ENCODE measurements at places on chromosomes 16 and 17.

GRCh38 chr17:284676-285355 is 67.8 kb downstream of the RPH3AL start:
- DNase-seq = no peak

DNA sequence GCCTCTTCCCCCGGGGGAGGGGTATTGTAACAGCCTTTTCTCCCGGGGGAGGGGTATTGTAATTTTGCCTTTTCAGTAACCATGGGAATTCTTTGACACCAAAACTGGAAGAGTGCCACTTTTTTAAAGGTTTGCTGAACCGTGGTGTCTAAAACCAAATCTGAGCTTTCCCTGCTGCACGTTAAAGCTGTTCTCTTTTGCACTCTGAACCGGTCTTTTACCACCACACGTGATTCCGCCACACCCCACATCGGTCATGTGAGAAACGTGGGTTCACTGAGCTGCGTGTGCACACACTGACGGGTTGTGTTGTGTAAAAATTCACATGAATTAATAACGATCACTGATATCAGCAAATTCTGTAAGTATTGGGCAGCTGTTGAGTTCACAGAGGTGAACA is 9.2 kb upstream of the ACSF3 start:
- DNase-seq = no peak

DNA sequence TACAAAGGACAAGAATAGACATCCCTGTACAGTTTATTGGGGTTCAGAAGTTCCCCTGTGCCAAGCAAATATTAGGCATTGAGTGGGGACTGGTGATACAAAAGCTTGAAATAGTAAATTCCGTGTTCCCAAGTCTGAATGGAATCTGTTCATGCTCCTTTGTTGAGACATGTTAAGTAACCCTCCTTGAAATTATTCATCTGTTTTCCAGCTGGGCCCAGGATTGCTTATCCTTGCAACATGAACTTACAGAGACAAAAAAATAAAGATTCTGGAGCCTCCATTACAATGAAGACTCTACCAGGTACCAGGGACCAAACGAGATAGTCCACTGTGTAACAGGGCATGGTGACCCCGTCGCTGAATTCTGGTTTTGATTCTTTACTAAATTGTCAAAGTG is 6.1 kb upstream of the CCL8 start:
- no peak for DNase-seq

DNA sequence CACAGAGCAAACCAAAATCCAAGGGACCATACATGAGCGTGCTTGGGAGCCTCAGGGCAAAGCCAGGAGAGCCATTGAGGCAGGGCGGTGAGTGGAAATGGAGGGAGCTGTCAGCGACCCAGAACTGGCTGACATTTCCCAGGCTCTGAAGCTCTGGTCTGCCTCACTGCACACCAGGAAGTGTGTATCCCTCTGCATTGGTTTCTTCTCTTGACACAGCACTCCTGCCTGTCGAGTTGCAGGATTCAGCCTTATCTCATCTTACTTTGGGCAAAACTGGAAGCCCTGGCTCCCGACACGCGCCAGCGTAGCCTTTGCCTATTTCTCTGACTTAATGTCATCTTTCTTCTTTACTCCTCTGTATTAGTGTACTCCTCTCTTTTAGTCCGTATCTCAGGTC is 144.7 kb upstream of the HS3ST3A1 start:
- no peak for DNase-seq

DNA sequence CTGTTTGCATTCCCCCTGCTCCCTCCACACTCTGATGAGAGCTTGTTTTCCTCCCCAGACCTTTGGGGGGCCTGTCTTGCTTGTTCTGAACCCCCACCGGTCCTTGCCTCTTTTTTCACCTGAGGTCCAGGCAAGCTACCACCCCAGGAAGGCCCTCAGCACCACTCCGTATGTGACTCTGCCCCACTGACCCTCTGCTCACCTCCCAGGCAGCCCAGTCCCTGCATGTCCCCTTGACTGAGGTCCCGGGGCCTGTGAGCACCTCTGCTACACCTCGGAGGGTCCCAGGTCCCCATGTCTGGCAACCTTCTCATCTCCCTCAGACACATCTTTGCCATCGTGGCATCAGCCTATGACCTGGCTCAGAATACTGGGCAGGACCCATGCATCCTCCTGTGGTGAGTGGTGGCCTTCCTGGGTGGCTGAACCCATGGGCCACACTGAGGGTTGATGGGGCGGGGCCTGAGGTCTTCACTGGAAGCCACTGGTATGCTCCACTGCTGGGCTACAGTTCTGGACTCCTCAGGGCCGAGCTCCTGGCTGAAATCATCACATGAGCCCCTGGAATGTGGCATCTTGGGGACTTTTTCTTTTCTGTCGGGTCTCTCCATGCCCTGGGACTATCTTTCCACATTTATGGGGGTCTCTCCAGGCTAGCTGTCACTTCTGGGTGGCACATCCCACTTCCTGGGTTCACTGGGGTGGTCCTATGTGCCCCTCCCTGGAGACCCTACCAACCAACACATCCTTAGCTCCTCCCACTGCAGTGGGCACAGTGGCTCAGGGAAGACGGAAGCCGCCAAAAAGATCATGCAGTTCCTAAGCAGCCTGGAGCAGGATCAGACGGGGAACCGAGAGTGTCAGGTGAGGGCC is 3.5 kb downstream of the MYO15B start:
- DNase-seq = no peak

GRCh38 chr17:58382872-58383242 is 30.9 kb upstream of the SUPT4H1 start:
- DNase-seq = no peak

GRCh38 chr17:59848385-59848668 is 44.4 kb downstream of the TUBD1 start:
- DNase-seq = no peak

GRCh38 chr16:54123766-54124165 is 162.8 kb downstream of the IRX3 start:
- DNase-seq = no peak

GRCh38 chr17:41547921-41548843 is 20.1 kb upstream of the KRT19 start:
- DNase-seq = no peak

DNA sequence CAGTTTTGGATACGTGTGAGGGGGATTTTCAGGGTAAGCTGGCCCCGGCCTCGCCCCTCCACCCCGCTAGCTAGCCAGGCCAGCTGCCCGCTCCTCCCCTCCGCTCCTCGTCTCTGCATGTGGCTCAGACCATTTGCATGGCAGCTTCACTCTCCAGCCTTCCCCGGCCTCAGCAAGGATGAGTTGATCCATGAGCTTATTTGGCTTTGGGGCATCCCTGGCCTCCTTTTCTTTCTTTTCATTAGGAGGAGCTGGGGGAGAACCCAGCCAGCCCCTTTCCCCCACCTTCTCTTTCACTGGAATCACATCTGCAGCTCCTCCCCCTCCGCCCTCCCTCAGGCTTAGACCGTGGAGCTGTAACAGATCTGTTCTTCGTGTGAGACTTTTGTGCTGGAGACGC is 30.7 kb downstream of the ELAC2 start:
- DNase-seq = no peak

DNA sequence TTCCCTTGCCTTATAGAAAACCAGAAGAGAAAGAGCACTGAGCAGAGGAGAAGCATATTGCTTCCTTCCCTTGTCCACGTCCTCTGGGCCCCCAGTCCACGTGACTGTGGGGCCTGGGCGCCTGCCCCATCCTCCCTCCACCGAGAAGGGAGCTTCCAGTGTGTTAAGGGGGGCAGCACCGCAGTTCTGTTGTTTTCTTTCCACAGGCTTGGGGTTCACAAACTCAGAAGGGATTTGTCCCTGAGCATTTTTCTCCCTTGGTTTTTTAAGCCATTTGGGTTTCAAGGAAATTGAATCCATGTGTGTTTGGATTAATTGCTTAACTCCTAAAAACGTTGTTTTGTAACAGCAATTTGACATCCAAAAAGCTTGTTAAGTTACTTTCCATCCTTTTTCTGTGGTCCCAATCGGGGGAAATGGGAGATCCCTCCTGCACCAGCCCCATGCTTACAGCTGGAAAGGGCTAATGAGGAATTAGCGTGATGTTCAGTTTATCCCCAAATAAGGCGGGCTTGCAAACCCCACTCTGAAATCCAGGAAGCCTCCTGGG is 347.5 kb upstream of the TNRC6C start:
- DNase-seq = no peak

- peak; percentile 80 for DNase-seq
Measured at GRCh38 chr16:89115216-89115861, 21.7 kb downstream of the ACSF3 start.

DNA sequence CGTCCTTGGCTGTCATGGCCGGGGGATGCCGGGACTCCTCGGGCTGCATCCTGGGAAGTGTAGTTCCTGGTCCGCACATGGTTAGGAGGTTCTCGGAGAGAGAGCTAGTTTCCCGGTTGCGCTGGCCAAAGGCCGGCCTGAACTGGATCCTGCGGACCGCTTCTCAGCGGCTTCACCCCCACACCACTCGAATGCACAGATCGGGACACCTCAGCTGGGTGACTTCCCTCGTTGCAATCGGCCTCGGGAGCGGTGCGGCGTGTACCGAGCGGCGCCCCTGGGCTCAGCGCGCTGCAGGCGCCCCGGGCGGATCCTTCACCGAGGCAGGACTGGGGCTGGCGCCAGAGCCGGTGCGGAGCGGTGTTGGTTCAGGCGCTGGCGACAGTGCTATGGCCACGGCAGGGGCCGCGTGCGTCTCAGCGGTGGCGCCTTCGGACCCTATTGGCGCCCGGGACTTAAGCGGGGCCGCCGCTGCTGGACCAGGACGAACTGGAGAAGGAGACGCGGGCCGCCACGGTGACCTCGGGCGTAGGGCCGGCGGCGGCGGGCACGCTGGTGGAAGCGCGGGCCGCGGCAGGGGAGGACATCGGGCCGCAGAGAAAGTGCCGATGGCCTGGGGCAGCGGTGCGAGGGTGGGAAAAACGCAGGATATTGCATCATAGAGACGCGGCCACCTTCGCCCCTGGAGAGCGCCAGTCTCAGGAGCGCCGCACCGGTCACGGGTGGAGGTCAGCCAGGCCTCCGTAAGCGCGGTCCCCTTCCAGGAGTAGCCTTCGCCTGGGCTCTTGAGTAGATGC is 11.4 kb downstream of the ZNF629 start:
- peak; percentile 86 for DNase-seq

DNA sequence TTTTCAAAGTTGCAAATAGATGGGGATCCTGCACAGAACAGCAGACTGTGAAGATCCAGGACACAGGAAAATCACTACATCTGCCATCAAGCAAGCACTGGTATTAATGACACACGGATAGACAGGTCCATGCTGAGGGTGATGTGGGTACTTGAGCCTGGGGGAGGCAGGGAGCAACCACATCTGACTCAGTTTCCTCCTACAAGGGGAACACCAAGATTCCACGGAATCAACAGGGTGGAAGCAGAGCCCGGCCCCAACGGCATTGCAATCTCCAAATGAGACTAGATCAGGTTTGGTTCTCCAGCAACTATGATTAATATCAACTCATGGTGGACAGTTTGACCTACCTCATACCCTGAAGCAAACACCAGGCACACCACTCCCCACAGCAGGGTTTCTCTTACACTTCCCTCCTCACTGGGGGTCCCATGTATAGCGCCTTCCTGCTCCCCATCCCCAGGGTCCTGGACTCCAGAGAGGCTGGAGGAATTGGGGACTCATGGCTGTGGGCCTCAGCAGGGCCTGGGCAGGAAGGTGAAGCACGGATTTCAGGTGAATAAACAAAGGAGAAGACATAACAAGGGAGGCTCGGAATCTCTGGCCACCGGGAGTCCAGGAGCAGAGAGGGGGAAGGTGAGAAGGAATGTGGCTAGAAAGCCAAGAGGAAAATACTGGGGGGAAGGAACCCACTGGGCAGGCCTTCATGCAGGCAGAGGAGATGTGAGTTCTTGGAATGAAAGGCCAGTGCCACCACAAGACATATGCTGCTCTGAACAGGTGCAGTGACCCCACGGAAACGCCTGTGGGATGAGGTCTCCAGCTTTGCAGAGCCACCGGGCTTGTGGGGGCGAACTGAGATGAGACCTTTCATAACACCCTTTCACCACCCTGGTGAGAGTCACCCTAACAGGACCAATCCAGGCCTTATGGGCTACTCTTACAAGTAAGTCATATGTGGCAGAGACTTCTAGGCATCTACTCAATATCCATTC is 29.5 kb upstream of the PIK3R6 start:
- DNase-seq = no peak

DNA sequence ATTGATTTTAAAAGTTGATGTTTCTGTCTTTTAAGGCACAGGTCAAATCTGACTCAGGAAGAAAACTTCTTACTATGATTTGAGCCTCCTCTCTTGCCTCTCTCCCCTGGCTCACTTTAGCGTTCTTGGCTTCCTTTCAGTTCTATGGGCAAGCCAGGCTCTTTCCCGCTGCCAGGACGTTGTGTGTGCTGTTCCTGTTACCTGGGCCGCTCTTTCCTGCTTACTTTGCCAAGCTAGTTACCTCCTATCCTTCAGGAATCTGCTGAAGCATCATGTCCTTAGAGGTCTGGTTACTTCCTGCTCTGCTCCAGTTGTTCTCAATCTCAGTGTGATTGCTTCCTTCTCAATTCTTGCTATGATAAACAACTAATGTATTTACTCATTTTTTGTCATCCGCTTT is 1108.5 kb upstream of the EEF2KMT start:
- no peak for DNase-seq

DNA sequence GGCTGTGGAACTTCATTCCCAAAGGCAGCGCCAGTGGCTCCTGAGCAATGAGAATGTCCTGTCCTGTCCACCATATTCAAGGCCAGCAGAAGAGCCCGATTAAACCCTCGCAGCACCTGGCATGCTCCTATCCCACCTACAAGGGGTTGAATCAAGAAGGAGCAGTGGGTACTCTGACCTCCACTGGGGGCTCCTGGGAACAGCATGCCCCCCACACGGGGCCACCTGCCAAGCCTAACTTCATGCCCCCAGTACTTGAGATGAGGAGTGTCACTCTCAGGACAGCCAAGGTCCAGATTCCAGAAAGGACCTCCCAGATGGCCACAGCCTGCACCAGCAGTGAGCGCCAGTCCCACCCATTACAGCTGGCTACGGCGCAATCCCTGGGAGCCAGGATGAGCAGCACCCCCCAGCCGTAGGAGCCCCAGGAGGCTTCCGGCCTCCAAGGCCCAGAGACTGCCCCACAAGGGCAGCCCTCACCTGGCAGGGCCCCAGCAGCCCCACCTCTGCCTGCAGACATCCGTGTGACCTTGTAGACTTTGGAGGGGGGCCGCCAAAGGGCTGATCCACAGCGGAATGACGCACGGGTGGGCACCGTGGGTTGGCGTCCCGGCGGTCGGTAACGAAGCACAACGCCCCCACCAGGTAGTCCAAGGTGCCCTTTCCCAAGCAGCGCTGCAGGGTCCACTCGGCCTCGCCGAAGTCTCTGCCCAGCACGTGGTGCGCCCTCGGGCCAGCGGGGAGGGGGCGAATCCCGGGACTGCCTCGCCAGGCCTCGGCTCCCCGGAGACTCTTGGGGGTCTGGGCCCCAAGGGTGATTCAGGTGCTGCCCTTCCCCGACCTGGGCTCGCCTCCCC is 1.0 kb upstream of the MPDU1 start:
- no peak for DNase-seq

GRCh38 chr16:67068212-67068753 is 39.3 kb downstream of the CBFB start:
- DNase-seq = no peak

GRCh38 chr17:8018436-8018835 is 16.0 kb downstream of the GUCY2D start:
- DNase-seq = no peak

- peak; percentile 1 for DNase-seq
Measured at GRCh38 chr17:74523308-74523707, 8.0 kb downstream of the CD300LB start.

GRCh38 chr17:62692721-62693431 is 65.4 kb downstream of the MRC2 start:
- no peak for DNase-seq
